NCI-H1694 treated with DMSO at 0.1 percent for 48 hours (cell line): ENCODE measurements at places on chromosomes 2 and 18.

- no peak for DNase-seq
Measured at GRCh38 chr2:226687641-226688253, 111.9 kb downstream of the IRS1 start.

DNA sequence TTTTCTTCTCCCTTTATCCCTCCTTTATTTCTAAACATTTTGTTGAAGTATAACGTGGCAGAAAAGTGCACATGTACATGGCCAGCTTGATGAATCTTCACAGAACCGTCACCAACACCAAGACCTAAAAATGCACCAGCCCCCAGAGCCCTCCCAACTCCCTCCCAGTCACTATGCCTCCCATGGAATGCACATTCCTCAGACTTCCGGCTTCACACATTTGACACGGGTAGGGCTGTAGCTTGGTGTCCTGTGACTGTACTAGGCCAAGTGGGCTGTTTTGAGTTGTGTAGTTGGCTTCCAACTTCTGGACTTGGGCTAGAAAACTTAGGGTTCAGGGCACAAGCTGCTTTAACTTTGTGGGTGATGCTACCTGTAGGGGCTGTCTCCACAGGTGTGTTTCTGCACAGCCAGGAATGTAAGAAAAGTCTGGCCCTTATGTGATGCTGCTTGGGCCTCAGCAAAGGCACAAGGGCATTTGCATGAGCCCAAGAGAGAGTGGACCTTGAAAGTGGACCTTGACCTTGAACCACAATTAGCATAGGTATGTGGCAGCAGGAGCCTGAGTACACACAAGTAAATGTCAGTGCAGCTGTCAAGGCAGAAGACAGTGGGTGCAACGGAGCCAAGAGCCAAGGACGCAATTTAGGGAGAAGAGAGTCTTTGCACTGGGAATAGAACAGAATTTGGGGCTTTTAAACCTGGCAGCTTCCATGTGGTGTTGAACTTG, 78.4 kb downstream of the SEPTIN10 start:
- no peak for DNase-seq

DNA sequence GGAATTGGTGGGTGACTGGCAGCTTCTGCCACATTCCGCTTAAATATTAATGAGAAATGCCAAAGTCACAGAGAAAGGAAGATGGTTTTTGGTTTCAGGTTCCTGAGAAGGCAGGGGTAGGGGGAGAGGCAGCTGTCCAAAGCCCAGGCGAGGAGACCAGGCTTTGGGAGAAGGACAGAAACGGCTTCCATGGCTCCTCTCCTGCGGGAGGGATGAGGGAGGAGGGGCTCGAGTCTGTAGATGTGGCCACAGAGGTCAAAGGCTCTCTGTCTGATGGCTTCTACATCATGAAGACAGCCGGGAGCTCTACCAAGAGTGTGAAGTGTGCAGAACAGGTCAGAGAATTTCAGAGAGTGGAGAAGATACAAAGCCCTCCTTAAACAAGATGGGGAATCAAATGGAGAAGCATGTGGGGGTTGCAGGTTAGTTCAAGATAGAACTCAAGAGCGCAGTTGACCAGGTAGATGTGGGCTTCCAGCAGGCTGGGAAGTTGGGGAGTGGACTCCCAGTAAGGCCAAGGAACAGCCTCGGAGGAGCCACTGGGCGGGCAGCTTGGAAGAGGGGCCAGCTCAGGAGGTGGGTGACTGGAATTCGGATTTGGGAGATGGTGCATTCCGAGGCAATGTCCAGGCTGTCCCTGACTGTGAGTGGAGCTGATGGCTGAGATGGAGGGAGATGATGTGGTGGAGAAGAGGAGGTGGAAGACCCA, 23.8 kb upstream of the HPCAL1 start:
- no peak for DNase-seq

GRCh38 chr2:28751956-28752630, 463 bp downstream of the PPP1CB start:
- peak; percentile 89 for DNase-seq
